ENCODE measurements at places on chromosomes 5 and 9. TPM values are rescaled to one million over a fixed set of nuclear protein-coding genes. Genes with fewer than 3 reads are reported as not detected.
A peak's percentile ranks its signal among the peaks of the same experiment; 100 is the strongest.

DNA sequence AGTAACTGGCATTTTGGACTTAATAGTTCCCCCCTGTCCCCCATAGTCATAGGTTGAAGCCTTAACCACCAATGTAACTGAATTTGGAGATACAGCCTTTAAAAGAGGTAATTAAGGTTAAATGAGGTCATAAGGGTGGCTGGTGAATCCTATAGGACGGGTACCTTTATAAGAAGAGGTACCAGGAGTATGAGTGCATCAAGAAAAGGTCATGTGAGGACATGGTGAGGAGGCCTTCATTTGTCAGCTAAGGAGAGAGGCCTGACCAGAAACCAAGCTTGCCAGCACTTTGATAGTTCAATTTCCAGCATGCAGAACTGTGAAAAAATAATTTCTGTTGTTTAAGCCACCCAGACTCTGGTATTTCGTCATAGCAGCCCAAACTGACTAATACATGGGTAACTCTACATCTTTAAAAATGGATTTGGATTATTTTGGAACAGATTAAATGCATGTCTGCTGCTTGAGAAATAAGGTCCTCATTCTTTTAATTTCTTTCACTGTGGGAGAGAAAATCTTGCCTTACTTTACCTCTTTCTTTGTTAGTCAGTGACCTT lies 9.7 kb downstream of the RASA1 start:
- H3K27me3 ChIP-seq: no peaks in the 10 kb centered on the region
- H3K4me1 ChIP-seq: peaks cover 4% of the 10 kb centered on the region
- no peak for DNase-seq
- no peaks in the 10 kb centered on the region for H3K36me3 ChIP-seq
- no peak overlapping the region for H3K4me3 ChIP-seq

GRCh38 chr9:133569891-133570690 lies 35.6 kb downstream of the ADAMTSL2 start:
- DNase-seq: no peak
- H3K27me3 ChIP-seq: no peaks in the 10 kb centered on the region
- H3K27ac ChIP-seq: no peak overlapping the region
- no peak overlapping the region for H3K4me3 ChIP-seq
- no peaks in the 10 kb centered on the region for H3K36me3 ChIP-seq
- H3K4me1 ChIP-seq: no peaks in the 10 kb centered on the region

CARTPT gene
- 41.9 TPM for total RNA-seq

DNA sequence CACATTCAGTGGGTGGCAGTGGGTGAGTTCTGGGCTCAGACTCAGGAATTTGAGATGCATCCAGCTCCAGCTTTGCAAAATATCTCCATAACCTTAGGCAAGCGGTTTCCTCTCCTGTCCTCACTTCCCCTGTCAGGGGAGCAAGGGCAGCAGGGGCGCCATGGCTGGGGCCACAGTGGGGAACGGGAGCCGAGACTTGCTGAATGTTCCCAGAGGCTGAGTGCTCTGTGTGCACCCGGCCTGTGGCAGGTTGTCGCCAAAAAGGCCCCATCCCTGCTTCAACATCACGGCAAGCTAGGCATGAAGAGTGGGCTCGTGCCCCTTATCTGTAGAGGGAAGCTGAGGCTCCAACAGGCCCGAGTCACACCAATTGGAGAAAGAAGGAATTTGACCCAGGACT lies 268.8 kb downstream of the NSG2 start:
- H3K4me3 ChIP-seq: no peak overlapping the region
- DNase-seq: no peak
- peaks cover 28% of the 10 kb centered on the region for H3K27me3 ChIP-seq
- no peak overlapping the region for H3K27ac ChIP-seq
- no peaks in the 10 kb centered on the region for H3K36me3 ChIP-seq

- no peaks in the 10 kb centered on the region for H3K4me1 ChIP-seq
- H3K36me3 ChIP-seq: no peaks in the 10 kb centered on the region
- H3K27ac ChIP-seq: no peak overlapping the region
- DNase-seq: no peak
- H3K4me3 ChIP-seq: no peak overlapping the region
- H3K27me3 ChIP-seq: no peaks in the 10 kb centered on the region
Observed at GRCh38 chr9:84997472-84997871, 327.9 kb downstream of the NTRK2 start.

DNA sequence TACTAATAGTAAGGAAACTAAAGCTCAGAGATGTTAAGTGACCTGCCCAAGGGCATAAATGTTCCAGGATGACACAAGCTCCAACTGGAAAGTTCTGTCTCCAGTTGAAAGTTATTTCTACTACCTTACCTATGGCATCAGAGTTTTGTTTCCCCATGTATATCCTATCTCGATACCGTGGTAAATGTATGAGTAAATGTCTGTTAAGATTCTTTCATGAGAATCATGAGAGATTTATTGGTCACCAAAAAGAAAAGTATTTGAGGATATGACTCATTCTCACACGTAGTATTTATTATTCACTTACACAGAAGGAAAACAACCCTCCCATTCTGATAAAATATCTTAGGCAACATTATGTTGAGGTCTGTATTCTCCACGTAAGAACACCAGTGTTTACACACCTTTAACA lies 11.1 kb upstream of the SHOC1 start:
- no peaks in the 10 kb centered on the region for H3K27me3 ChIP-seq
- H3K4me1 ChIP-seq: no peaks in the 10 kb centered on the region
- no peaks in the 10 kb centered on the region for H3K36me3 ChIP-seq

GRCh38 chr5:95159603-95160002 lies 125.3 kb downstream of the MCTP1 start:
- H3K27ac ChIP-seq: no peak overlapping the region
- no peak overlapping the region for H3K4me3 ChIP-seq
- no peaks in the 10 kb centered on the region for H3K4me1 ChIP-seq
- H3K27me3 ChIP-seq: no peaks in the 10 kb centered on the region
- DNase-seq: no peak

DNA sequence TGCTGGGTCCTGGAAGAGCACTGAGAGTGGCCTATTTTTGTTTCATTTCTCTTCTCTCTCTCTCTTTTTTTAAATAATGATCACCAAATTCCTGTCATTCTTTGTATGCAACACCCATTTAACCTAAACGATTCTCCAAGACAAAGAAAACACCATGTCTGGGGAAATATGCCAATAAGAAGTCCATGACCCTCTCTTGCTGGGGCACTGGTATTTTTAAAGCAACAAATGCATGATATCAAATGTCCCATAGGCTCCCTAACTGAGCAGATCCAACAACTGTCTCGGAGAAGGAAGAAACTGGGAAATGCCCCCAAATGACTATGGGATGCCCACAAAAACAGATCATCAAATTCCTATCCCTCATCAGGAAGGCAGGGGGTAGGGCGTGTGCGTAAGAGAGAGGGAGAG lies 567.4 kb downstream of the CCDC171 start:
- no peak overlapping the region for H3K4me3 ChIP-seq
- DNase-seq: no peak
- H3K36me3 ChIP-seq: no peaks in the 10 kb centered on the region
- no peaks in the 10 kb centered on the region for H3K4me1 ChIP-seq

SNCAIP gene
- total RNA-seq: 1.6 TPM

MYMK gene
- total RNA-seq: not detected

COL15A1 gene
- 51.9 TPM for total RNA-seq

NMRK1 gene
- total RNA-seq: 3.4 TPM

EFNA5 gene
- total RNA-seq: 18.2 TPM

HMMR gene
- 1.6 TPM for total RNA-seq

DNA sequence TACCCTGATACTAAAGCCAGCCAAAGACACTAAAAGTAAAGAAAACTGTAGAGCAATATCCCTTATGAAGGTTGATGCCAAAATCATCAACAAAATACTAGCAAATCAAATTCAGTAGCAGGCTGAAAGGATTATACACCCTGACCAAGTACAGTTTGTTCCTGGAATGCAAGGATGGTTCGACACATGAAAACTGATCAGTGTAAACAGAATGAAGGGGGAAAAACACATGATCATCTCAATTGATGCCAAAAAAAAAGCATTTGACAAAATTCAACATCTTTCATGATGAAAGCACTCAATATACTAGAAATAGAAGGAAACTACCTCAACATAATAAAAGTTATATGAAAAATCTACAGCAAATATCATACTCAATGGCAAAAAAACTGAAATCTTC lies 43.5 kb upstream of the LRRC14B start:
- no peak overlapping the region for H3K4me3 ChIP-seq
- DNase-seq: no peak
- H3K27me3 ChIP-seq: no peaks in the 10 kb centered on the region

GRCh38 chr5:76415855-76416254 lies 12.8 kb downstream of the IQGAP2 start:
- no peak for DNase-seq
- no peak overlapping the region for H3K4me3 ChIP-seq
- H3K36me3 ChIP-seq: no peaks in the 10 kb centered on the region

GRCh38 chr5:170012622-170013021 lies 32.3 kb upstream of the INSYN2B start:
- no peak overlapping the region for H3K4me3 ChIP-seq
- no peak overlapping the region for H3K27ac ChIP-seq

- H3K4me3 ChIP-seq: no peak overlapping the region
- DNase-seq: no peak
- H3K27me3 ChIP-seq: no peaks in the 10 kb centered on the region
- peaks cover 20% of the 10 kb centered on the region for H3K4me1 ChIP-seq
- no peaks in the 10 kb centered on the region for H3K36me3 ChIP-seq
Observed at GRCh38 chr5:135265497-135266302, 133.3 kb downstream of the MACROH2A1 start.

- no peaks in the 10 kb centered on the region for H3K27me3 ChIP-seq
- no peak overlapping the region for H3K27ac ChIP-seq
- DNase-seq: no peak
- no peaks in the 10 kb centered on the region for H3K36me3 ChIP-seq
Observed at GRCh38 chr9:129156163-129156562, 21.9 kb downstream of the IER5L start.

- no peaks in the 10 kb centered on the region for H3K4me1 ChIP-seq
- H3K27ac ChIP-seq: no peak overlapping the region
- H3K27me3 ChIP-seq: no peaks in the 10 kb centered on the region
- no peak overlapping the region for H3K4me3 ChIP-seq
- no peaks in the 10 kb centered on the region for H3K36me3 ChIP-seq
- DNase-seq: no peak
Observed at GRCh38 chr5:41003670-41004376, 67.3 kb downstream of the MROH2B start.

- DNase-seq: no peak
- H3K36me3 ChIP-seq: no peaks in the 10 kb centered on the region
- no peak overlapping the region for H3K4me3 ChIP-seq
- no peaks in the 10 kb centered on the region for H3K4me1 ChIP-seq
- H3K27me3 ChIP-seq: no peaks in the 10 kb centered on the region
Observed at GRCh38 chr9:28774433-28775235, 1201.4 kb upstream of the C9orf72 start.

DNA sequence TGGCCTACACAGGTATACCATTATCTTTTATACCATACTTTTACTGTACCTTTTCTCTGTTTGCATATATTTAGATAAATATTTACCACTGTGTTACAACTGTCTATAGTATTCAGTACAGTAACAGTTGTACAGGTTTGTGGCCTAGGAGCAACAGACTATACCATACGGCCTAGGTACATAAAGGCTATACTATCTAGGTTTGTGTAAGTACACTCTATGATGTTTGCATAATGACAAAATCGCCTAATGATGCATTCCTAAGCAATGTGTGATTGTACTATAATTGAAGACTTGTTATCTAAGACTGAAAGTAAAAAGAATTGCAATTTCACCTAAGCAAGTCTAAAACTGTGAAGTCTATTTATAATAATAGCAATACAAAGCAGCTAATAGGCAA lies 3.9 kb downstream of the C9orf72 start:
- peaks cover 8% of the 10 kb centered on the region for H3K4me1 ChIP-seq
- H3K27ac ChIP-seq: peak overlapping the region; percentile 20
- no peaks in the 10 kb centered on the region for H3K27me3 ChIP-seq
- H3K4me3 ChIP-seq: no peak overlapping the region

MAMDC2 gene
- total RNA-seq: 7.4 TPM

FREM1 gene
- 2.2 TPM for total RNA-seq

CDC25C gene
- total RNA-seq: 0.32 TPM

DNA sequence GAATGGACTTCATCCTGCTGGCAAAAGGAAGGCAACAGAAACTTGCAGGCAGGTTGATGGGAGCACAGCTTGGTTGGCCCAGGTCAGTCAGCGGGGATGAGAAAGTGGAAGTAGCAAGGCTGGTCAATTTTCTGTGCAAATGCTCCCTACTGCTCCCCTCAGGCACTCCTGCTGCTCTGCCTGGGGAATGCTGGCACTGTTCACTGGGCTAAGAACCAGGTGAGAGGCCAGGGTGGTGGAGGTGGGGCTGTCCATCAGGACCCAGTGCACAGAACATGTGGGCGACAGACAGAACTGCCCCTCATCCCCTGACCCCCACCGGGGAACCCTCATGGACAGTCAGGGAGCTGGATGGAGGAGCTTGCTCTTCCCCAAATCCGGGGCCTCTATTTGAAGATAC lies 593.1 kb downstream of the IRX1 start:
- no peaks in the 10 kb centered on the region for H3K4me1 ChIP-seq
- H3K27ac ChIP-seq: no peak overlapping the region
- no peak for DNase-seq
- H3K27me3 ChIP-seq: no peaks in the 10 kb centered on the region

DNA sequence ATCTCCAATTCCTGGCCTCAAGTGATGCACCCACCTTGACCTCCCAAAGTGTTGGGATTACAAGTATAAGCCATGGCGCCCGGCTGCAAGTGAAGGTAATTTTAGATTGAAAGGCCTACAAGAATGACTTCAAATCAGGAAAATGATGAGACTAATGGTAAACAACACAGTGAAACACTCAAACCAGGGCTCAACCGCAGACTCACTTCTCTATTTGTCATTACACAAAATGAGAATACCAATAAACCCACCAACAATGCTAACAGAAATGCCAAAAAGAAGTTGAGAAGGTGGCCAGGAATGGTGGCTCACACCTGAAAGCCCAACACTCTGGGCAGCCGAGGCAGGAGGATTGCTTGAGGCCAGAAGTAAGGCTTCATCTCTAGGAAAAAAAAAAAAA lies 92.1 kb downstream of the UBAP2 start:
- peaks cover 35% of the 10 kb centered on the region for H3K36me3 ChIP-seq
- no peak overlapping the region for H3K27ac ChIP-seq
- no peaks in the 10 kb centered on the region for H3K4me1 ChIP-seq
- DNase-seq: no peak
- H3K4me3 ChIP-seq: no peak overlapping the region

DNA sequence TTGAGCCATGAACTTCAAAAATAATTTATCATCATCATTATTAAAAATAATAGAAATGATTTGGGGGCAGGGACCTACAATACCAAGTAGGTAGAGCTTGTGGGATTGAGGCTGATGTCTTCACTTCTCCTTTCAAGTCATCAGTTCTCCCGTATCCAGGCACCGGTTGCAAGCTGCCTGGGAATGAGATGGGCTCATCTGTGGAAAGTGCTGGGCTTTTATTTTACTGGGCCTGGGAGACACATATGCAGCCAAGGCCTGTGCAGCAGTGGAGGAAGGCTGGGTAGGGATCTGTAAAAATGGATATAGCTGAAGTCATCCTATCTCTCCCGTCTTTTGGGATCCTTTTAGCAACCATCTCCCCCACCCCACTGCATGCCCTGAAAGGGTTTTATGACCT lies 284.1 kb upstream of the CLINT1 start:
- H3K4me3 ChIP-seq: no peak overlapping the region
- no peak for DNase-seq
- no peak overlapping the region for H3K27ac ChIP-seq
- no peaks in the 10 kb centered on the region for H3K36me3 ChIP-seq
